Activated CD8-positive, alpha-beta T cell treated with anti-CD3 and anti-CD28 coated beads for 36 hours (primary cell): ENCODE measurements at places on chromosomes 6 and 20. TPM values are rescaled to one million over a fixed set of nuclear protein-coding genes. Genes with fewer than 3 reads are reported as not detected.

Gene ZNF343
- 8.5 TPM for total RNA-seq

DNA sequence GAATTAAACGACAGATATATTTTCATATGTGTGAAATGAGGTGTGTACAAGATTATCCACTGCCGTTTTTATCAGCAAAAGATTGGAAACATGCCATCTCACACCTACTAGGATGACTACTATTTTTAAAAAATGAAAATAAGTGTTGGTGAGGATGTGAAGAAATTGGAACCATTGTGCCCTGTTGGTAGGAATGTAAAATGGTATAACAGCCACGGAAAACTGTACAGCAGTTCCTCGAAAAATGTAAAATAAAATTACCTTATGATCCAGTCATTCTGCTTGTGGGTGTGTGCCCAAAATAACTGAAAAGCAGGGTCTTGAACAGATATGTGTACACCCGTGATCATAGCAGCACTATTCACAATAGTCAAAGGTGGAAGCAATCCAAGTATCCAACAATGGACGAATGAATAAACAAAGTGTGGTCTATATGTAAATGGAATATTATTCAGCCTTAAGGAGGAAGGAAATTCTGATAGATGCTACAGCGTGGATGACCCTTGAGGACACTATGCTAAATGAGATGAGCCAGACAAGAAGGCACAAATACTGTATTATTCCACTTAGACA lies 27.0 kb upstream of the CCN5 start:
- DNase-seq: no peak

- DNase-seq: peak; percentile 15
These were observed 13.1 kb upstream of the LIN28B start for GRCh38 chr6:104943781-104944180.

GRCh38 chr6:159533016-159533415 lies 160.0 kb downstream of the SOD2 start:
- DNase-seq: no peak

Gene SLC32A1
- total RNA-seq: not detected

- DNase-seq: no peak
These were observed 264.5 kb upstream of the BMP2 start for GRCh38 chr20:6502999-6503398.

GRCh38 chr6:36904114-36904513 lies 18.4 kb downstream of the C6orf89 start:
- no peak for DNase-seq

Gene ADGRF1
- total RNA-seq: not detected

DNA sequence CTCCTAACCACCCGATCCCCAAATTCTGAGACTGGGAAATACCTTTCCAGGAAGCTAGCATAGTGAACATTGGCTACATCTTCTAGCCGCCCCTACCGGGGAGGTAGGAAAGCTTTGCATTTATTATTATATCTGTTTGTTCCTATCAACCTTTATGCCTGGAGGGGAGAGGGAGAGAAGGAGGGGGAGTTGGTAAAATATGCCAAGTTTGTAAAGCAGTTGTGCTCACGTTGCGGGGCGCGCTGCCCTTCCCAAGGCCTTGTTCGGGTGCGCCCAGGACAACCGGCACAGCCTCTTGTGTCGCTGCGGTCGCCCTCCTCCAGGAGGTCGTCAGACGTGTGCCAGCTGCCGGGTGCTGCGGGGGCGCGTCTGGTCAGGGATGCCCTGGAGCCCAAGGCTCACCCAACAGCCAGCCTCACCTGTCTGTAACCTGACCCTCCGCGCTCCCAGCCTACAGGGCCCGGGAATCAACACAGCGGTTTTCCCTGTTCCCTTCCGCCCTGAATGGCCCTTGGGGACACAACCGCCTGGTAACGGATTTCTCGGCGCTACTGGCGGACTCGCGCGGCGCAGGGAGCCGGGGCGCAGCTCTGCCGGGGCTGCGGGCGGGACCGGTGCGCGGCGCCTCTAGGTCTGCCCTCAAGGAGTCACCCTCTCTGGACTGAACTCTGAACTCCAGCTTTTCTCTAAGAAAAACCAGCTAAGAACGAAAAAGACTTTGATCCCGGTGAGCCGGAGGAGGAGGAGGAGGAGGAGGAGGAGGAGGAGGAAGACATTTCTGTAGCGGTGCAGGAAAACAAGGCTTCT lies 1.1 kb upstream of the OVOL2 start:
- DNase-seq: no peak

DNA sequence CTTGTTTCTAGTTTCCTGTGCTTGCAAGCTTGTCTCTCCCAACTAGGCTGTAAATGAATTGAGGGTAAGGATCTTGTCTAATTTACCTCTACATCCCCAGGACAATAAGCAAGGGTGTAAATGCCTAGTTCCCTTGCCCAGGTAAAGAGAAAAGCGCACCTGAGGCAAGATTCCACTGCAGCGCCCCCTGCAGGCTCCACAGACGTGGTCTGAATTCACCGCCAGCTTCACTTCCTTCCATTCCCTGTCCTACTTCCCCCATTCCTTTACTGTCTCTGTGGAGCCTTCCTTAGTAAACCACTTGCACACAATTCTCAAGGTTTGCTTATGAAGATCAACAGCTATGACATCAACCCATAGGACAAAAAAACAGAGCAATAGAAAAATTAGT lies 42.3 kb downstream of the ANKEF1 start:
- peak; percentile 4 for DNase-seq

DNA sequence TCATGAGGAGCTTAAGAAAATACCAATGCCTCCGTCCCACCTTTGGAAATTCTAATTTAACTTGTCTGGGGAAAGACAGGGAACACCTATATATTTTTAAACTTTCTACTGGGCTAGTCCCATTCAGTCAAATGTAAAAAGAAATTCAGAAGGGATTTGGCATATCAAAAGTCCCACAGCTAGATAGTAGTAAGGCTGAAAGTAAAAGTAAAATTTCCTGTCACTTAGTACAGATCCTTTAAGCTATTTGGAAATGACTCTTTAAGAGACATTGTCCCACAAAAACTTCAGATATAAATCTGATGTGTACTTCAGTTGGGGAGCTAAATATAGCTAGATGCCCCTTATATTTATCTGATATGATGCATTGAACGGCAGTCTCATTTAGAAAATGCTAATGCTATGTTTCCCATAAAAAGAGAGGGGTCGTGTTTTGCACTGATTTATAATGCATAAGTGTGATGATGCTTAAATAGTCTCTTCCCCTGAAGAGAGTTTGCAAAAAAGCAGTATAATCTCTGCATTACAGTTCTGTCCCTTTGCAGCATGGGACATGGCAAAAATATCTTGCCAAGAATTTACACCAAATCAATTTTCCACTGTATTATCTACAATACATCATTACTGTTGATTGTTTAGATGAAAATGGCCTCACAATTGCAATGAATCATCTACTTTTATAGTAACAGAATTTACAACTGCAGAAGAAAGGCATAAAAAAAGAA lies 860.8 kb upstream of the MAP3K7 start:
- DNase-seq: no peak

Gene STMND1
- not detected for total RNA-seq

DNA sequence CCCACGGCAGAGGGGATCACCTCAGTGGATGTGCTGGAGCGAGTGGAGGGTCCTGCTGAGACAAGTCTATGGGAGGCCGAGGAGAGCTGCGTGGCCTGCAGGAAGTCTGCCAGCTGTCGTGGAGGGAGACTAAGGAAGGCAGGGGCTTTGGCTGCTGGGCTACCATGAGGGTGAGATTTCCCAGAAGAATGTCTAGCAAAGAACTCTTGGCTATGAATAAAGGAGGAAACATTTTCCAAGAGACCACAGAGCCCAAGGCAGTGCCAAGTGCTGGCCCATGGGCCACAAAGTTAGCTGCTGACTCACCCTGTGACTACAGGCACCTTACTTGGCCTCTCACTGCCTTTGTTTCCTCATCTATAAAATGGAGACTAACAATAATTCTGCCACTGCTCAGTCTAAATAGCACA lies 73.4 kb downstream of the PRDM1 start:
- no peak for DNase-seq
